ENCODE measurements at places on chromosomes 7 and 10.

GRCh38 chr10:70863470-70864160 is 24.8 kb downstream of the PCBD1 start:
- DNase-seq: no peak

- DNase-seq: no peak
Observed at GRCh38 chr7:128358233-128358632, 3.3 kb downstream of the PRRT4 start.

GRCh38 chr7:97639036-97639435 is 92.8 kb upstream of the TAC1 start:
- DNase-seq: no peak

DNA sequence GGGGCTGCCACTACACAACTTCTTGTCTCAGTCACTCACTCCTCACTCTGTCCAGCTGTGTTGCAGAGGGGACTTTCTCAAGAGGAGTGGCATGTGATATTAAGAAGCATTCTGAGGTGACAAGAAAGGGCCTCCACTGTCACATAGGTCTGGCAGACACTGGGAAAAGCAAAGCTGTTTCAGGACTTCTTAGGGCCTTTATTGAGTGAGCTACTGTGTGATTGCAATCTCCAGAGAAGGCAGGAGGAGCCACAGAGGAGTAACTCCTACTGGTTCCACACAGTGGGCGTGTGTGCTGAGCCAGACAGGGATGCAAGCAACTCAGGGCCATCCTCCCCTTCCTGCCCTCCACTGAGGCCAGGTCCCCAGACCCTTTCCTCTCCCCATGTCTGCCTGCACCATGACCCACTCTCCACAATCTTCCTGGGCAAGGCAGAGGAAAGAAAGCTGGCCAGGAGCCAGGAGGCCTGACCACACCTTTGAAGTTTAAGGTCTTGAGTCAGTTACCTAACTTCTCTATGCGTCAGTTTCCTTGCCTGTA is 262.0 kb upstream of the ZMIZ1 start:
- no peak for DNase-seq

DNA sequence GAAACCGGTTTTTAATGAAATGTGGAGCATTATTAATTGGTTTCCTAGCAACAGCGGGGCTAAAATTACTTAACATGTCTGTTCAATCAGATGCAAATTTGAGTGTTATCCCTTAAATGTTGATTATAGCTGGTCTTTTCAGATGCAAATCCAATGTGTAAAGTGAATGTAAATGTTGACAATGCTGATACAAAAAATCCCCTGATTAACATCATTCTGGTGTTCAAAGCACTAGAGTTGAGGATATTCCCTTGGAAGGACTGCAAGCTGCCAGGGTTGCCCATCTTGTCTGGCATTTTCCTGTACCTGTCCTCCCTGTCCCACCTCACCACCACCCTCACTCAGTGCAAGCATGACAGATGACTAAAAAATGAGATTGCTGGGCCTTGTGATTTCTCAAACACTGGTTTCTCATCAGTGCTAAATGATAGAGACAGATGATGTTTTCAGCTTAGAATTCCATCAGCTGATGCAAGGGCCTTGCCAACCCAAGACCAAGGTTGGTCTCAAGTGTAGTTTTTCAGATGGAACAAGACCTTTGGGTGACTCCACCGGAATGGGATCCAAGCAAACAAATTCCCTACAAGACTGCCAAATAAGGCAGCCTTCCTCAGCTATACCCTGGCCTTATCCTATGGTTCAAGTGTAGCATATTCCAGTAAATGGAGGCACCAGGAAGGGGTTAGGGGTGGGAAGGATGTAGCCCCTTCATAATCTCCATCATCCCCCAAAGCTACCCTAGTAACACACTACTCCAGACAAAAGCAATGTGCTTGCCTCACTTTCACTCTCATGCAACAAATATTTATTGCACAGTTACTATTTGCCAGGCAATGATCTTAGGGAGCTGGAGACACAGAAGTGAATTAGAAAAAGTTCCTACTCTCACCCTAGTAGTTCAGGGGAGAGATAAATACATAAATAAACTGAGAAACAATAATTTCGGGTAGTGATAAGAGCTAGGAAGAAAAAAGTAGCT is 54.9 kb downstream of the JAZF1 start:
- DNase-seq: no peak

GRCh38 chr7:107690611-107691010 is 30.0 kb downstream of the SLC26A4 start:
- no peak for DNase-seq

DNA sequence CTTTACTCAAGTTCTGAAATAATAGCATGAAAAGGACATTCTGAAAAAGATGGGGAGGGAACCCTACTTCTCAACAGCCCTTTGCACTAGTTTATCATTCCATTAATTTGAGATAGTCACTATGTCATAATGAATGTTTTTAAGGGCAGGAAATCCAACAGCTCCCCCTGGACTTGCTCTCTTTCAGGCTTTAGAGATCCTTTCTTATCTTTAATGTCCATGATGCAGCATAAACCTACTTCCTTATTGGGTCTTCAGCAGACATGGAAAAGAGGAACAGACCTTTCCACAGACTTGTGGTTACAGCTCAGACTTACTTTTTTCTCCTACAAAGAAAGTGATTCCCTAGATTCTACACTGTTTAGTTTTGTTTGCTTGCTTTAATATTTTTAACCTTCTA is 87.3 kb downstream of the IDE start:
- DNase-seq: no peak

DNA sequence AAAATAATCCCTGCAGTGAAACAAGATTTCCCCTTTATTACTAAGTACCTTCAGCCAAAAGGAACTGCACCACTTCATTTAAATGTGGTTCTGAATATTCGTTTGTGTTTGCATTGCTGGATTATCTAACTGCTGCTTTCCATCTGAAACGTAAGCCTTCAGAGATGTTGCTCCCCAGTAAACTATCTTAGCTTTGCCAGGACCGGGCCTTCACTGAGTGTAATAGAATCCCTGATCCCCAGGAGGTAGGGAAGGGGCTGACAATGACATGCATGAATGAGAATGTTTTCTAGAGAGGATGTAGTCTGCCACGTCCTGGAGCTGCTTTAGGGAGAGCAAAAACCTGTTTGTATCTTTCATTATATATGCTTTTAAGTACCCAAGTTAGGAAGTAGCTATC is 19.5 kb upstream of the INSYN2A start:
- DNase-seq: no peak
